ENCODE measurements at places on chromosomes 2 and 18.

DNA sequence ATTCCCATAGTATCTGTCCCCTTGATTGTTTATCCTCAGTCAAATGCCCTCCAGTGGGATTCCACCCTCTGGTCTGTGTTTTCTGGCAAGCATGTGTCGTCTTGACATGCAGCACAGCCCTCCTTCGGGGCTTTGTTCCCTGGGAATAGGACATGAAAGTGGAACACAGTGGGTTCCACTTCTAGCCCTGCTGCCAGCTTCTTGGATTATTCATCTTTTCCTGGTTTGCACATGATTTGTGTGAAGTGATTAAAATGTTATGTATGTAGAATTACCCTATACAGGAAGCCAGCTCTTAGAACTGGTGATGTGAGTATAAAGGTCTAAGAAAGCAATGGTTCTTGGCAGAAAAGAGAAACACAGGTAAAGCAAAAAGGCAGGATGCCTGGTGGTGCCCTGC lies 142.3 kb downstream of the TANC1 start:
- DNase-seq: no peak

DNA sequence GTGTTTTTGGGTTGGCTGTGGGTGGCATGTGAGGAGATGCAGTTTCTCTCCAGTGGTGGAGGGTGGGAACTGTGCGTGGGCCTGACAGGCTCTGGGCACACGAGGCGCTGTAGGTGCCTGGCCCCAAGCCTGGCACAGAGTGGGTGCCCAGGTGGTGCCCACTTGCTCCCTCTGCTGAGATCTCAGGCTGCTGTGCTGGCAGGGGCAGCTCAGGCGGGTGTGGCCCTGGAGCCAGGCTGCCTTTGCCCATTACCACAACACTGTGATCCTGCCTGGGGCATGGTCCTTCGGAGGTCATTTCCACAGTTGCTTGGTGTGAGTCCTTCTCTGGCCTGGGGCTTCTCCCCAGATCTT lies 20.4 kb downstream of the TSHZ1 start:
- no peak for DNase-seq

GRCh38 chr2:198073253-198073652 lies 268.9 kb downstream of the PLCL1 start:
- DNase-seq: no peak

GRCh38 chr2:147026664-147027295 lies 818.0 kb upstream of the ACVR2A start:
- DNase-seq: peak; percentile 7

GRCh38 chr2:120994301-120994995 lies 258.8 kb downstream of the GLI2 start:
- DNase-seq: no peak

GRCh38 chr2:212991120-212991519 lies 160.3 kb downstream of the IKZF2 start:
- no peak for DNase-seq

DNA sequence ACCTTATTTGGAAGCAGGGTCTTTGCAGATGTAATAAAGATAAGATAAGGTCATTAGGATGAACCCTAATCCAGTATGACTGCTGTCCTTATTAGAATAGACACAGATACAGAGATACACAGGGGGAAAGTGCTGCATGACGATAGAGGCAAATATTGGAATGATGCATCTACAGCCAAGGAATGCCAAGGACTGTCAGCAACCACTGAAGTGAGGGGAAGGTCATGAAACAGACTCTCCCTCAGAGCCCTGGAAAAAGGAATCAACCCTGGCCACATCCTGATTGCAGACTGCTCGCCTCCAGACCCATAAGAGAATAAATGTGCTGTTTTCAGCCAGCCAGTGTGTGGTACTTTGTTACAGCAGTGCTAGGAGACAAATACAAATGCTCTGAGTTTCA lies 14.8 kb downstream of the TMEM237 start:
- no peak for DNase-seq

DNA sequence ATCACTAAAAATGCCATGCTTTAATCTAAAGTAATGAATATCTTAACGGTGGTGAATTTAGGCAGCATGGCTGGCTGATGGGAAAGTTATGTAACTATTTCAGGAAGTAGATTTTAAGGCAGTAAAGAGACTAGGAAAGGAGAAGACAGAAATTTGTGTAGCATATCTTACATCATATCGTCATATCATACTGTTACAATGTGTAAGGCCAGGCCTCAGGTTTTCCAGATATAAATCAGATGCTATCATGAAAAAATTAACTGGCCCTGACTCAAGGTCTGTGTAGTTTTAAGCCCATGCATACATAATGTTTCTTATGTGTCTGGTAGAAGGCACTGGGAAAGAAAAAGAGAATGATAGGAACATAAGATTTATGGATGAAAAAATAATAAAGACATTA lies 8.9 kb upstream of the FAP start:
- no peak for DNase-seq

GRCh38 chr2:20625491-20626391 lies 25.2 kb downstream of the HS1BP3 start:
- DNase-seq: peak; percentile 88

DNA sequence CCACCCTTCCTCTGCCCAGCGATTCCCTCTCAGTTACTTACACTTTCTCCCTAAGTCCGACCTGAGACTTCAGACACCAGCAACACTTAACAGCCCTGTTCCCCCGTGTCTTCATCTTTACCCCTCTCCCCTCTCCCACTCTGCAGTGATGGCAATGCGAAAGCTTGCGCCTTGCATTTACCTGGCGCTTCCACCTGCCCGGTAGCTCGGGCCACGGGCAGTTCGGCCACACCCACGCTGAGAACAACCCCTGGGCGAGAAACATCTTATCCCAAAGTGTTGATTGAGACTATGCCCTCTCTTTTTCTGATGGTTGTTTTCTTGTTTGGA lies 558 bp downstream of the DNAJC10 start:
- DNase-seq: peak; percentile 21

DNA sequence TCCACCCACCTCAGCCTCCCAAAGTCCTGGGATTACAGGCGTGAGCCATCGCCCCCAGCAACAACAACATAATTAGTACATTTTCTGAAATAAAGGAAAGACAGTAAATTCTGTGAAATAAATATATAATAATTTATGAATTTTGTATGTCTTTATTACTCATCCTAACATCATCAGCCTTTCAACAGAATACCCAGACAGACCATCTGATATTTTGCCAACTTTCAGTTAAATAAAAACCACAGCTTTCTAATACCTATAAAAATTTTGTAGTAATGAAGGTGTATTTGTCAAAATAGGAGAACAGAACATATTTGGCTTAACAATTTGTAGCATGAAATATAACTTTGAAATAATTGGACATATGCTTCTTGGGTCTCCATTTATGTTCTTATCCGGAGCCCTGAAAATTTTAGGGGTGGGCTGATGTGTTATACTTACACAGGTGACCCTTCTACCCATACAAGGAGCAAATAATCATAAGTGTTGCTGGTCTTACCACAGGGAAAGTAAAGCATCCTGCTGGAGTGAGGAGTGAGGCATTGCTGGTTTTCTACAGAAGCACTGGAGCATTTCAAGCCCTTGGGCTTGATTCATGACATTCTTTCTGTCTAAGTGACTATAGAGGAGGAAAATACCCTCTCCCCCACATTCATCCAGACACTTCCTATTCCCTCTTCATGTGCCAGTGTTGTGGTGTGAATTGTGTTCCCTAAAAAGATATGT lies 99.3 kb downstream of the SPOPL start:
- peak; percentile 87 for DNase-seq

DNA sequence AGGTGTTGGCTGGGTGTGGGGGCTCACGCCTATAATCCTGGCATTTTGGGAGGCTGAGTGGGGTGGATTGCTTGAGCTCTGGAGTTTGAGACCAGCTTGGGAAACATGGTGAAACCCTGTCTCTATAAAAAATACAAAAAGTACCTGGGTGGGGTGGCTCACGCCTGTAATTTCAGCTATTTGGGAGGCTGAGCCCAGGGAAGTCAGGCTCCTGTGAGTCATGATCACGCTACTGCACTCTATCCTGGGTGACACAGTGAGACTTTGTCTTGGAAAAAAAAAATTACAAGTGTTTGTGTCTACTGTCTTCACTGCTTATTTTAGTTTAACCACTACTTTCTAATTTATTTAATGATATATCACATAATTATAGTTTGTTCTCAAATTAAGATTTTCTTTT lies 62.7 kb upstream of the DOCK10 start:
- no peak for DNase-seq

- DNase-seq: no peak
These were observed 28.2 kb upstream of the NARS1 start for GRCh38 chr18:57649556-57650500.

DNA sequence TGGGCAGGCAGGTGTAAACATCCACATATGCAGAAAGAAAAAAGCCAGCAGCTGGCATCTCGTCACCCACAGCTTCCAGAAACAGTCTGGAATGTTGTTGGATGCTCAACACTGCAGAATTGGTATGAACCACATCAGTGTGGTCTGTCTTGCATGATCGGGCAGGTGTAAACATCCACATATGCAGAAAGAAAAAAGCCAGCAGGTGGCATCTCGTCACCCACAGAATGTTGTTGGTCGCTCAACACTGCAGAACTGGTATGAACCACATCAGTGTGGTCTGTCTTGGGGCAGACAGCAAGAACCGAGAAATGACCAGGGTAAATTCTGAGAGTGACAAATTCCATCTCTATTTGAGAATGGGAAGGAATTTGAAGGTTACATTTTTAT lies 39.6 kb downstream of the DOCK10 start:
- peak; percentile 82 for DNase-seq

DNA sequence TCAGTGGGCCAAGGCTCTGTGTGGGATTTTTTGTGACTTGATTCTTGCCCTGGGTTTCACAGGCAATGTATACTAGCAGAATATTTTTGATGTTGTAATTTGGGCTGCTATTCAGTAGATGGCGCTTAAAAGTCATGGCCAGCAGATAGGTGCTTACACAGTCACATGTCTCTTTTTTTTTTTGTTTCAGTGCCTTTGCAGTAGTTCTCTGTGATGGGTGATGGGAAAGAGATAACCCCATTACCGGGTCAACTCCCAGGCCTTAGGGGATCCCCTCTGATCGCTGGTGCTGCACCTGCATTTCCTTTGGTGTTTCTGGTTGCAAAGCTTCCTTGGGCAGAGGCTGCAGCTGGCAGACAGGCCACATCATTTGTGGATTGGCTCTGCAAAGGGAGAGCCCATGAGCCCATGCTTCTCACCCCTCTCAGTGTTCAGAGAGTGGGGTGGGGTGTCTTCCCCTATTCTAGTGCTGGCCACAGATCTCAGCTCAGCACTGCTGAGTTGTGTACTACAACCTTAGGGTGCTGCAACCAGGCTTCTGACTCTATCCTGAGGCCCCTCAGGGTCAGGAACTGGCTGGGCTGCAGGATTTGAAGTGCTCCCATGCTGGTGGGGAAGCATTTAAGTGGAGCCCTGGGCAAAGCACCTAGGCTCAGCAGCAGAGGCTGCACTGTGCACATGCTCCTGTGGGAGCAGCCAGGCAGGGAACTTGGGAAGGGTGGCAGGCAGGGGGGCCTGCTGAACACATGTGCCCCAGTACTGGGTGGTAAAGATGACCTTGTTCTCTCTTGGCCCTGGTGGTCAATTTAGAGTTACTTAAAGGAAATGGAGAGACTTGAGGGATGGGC lies 219.8 kb upstream of the SPHKAP start:
- no peak for DNase-seq

DNA sequence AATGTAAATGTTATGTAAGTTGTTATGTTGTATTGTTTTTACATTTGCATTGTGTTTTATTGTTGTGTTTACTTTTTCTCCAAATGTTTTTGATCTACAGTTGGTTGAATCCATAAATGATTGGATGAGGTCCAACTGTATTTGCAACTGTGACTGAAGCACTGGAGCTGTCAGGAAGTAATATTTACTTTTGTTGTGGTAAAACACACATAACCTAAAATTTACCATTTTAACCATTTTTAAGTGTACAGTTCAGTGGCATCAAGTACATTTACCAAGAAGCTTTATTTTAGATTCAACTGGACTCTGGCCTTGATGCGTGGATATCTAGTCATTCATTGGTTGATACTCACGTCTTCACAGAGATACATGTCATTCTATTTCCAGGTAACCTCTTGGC lies 181.8 kb downstream of the THADA start:
- no peak for DNase-seq

DNA sequence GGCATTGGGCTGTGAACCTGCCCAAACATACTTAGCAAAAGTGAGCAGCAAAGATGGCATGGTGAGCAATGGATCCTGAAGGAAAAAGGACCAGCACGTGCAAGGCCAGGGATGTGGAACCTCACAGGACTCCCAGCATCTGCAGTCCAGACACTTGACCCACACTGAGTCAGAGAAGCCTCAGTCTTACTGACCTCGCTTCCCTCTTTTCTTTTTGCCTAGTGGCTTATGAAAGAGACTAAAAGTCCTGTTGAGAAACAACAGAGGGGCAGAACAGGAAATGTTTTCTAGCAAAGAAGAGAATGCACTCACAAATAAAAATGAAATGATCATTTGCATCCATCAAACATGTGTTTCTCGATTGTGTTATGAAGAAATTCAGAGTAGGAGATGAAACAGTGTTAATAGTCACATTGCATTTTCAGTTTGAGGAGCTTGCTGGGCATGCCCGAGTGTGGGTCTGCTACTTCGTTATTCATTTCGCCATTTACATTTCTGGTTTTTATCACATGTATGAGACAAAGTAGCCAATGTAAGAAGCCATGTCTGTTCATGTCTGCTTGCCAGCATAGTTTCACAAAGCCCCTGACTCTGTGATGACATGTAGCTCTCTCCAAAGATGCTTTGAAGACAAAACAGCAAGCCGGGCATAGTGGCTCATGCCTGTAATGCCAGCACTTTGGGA lies 118.4 kb downstream of the INO80D start:
- DNase-seq: no peak

GRCh38 chr2:8197101-8197500 lies 484.8 kb upstream of the ID2 start:
- no peak for DNase-seq

DNA sequence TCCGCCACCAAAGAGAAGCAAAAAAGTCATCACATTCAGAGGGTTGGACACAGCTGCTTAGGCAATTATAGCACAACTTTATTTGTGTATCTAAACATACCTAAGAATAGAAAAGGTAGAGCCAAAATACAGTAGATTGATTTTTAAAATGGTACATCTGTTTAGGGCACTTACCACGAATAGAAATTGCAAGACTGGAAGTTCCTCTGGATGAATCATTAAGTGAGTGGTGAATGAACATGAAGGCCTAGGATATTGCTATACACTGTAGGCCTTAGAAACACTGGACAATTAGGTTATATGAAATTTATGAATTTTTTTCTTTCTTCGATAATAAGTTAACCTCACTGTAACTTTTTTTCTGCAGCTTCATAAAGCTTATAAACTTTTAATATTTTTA lies 687.0 kb downstream of the BCL11A start:
- no peak for DNase-seq

GRCh38 chr2:171347591-171348032 lies 86.2 kb downstream of the METTL8 start:
- peak; percentile 30 for DNase-seq

GRCh38 chr2:238091436-238092060 lies 8.6 kb upstream of the ESPNL start:
- DNase-seq: no peak

GRCh38 chr2:167843657-167844056 lies 403.7 kb downstream of the STK39 start:
- DNase-seq: no peak

- DNase-seq: no peak
These were observed 31.1 kb downstream of the NDUFA10 start for GRCh38 chr2:239994086-239994485.

GRCh38 chr2:78980152-78980465 lies 45.4 kb upstream of the REG3G start:
- no peak for DNase-seq

GRCh38 chr2:71830497-71831192 lies 317.0 kb downstream of the CYP26B1 start:
- DNase-seq: peak; percentile 69

- DNase-seq: no peak
These were observed 439.1 kb downstream of the GRB14 start for GRCh38 chr2:164182116-164182627.

GRCh38 chr18:69785466-69785865 lies 162.2 kb downstream of the CD226 start:
- DNase-seq: no peak

Measured in kidney glomerular epithelial cell (primary cell).